ENCODE measurements at places on chromosomes 2 and 18.

DNA sequence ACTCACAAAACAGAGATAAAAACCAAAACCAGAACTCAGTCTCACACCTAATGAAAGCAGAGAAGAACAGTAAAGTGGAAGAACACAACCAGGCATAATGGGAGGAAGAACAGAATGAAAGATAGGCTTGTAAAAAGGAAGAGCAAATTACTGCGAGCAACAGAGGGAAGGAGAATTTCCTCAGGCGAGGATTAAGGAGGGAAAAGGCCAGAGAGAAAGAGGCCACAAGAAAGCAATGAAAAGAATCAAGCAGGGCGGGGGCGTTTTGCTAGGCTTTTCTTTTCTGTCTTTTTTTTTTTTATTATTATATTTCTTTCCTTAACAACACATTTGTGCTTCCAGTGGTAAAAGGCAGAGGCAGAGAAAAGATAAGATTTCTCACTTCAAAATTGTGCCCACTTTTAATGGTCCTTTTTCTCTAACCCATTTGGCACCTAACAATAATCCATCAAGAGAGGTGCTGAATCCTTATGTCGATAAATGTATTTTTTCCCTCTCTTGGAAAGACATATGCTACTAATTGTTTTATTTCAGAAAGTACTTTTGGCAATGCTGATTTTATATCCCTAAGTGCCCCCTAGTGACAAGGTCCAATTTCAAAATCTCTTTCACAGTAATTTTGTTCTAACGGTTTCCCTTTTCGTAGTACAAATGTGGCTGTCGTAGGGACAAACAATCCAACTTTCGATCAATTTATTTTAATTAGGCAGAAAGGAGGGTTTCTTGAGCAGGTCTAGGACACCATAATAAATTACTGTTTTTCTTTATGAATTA is 138.7 kb upstream of the AQP4 start:
- peak; percentile 1 for DNase-seq

GRCh38 chr2:220300806-220301205 is 673.4 kb downstream of the SLC4A3 start:
- DNase-seq, result no peak

- no peak for DNase-seq
Observed at GRCh38 chr2:197672371-197672893, 3.0 kb downstream of the RFTN2 start.

- no peak for DNase-seq
Observed at GRCh38 chr2:163475815-163476214, 260.0 kb downstream of the FIGN start.

- DNase-seq, result no peak
Observed at GRCh38 chr2:104787298-104788065, 66.4 kb upstream of the POU3F3 start.

- no peak for DNase-seq
Observed at GRCh38 chr2:102356741-102357140, 1.1 kb downstream of the IL18R1 start.

DNA sequence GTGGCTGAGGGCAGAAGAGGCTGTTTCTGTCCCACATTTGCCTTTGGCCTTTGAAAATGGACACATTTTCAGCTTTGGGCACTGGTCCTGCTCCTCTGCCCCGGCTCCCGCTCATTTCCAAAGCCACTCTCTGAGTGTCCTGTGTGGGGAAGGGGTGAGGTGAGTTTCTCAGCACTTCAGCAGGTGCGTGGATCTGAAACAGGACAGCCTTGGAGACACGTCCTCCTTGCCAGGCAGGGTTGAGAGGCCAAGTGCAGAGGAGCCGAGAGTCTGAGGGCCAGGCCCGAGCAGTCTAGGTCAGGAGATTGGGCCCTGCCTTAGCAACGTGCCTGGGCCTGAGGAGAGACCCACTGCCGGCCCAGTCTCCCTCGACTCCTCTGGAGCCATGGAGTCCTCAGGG is 21.9 kb upstream of the ALPI start:
- no peak for DNase-seq

- DNase-seq, result no peak
Observed at GRCh38 chr2:188119112-188119838, 172.4 kb upstream of the GULP1 start.

DNA sequence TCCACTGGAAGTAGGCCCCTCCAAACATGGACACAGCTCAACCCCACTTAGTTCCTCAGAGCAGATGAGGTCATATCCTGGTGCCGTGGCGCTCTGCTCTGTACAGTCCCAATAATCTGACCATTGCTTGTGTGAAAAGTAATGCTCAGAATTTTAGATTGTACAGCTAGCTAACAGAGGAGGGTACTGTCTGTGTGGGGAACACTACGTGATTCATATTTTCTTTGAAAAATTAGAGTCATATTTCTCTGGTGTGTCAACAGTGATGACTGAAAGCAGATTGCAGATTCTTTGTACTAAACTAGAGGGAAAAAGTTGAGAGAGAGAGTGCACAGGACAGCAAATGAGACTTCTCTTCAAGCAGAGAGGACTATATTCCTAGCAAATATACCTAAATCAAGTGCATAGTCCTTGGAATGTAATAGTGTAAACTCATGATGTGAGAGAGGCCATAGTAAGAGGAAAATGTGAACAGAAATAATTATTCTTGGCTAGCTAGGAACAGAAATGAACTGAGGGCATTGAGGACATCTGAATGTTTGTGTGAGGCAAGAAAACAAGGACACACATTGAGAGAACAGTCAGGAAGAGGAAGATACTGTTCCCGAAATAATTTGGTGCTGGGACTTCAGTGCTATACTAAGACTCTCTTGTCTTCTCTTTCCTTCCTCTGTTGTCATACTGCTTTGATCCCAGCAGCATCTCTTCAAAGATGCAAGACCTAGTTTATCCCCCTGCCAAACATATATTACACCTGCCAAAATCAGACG is 157.0 kb upstream of the RND3 start:
- no peak for DNase-seq

GRCh38 chr2:147937744-147938349 is 82.7 kb downstream of the ORC4 start:
- peak; percentile 54 for DNase-seq

- DNase-seq, result no peak
Observed at GRCh38 chr2:132503701-132504100, 87.1 kb downstream of the GPR39 start.

DNA sequence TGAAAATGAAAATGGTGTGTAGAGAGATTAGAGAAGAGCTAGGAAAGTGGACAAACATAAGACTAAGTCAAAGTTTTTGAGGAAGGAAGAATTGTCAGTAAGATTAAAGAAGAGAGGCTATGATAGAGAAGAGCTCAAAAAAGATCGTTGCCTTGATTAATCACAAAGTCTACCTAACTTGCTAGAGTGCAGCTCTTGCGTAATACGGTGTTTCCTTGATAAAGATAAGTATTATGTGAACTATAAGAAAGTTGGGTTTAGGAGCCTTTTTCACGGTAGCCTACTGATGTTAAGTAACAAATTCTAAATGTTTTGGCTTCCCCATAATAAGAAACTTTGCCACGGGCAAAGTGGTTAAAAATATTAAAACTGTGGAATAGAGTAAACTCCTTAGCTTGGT is 226.4 kb upstream of the NRXN1 start:
- DNase-seq, result no peak

DNA sequence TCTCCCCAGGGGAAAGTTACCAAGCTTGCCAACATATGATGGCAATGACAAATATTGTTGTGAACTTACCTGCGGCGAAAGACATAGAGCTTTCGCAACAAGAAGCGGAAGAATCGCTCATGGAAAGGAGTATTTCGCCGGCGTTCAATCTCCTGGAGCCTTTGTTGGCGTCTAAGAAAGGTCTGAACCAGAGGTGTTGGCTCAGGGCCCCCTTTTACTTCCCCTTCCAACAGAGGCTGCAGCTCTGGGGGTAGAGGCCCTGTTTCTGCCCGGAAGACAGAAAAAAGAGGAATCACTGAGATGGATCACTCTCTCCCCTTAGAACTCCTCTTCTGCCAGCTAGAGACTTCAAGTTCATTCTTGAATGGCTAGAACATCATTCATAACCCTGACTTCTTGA is 10.8 kb downstream of the GGCX start:
- peak; percentile 49 for DNase-seq

GRCh38 chr2:55782528-55783173 is 89.0 kb upstream of the PNPT1 start:
- DNase-seq, result no peak

DNA sequence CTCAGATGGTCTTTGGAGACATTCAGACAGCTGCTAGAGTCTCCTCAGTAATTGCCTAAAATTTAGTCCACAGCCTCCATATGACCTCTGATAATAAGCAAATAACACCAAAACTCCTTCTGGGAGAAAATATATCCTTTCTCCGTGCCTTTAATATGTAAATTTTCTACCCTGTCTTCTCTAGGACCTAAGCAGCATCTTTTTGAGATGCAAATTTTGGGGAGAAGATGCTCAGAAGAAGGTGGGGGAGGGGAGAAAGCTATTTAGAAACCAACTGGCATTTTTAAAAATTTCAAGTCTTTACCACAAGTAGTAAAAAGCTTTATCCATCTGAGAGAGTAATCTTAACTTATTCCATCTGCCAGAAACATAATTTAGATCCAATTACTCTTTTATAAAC is 120.4 kb upstream of the MSH6 start:
- no peak for DNase-seq

- DNase-seq, result peak; percentile 14
Observed at GRCh38 chr2:224442071-224442967, 40.4 kb upstream of the FAM124B start.

GRCh38 chr2:26769089-26769761 is 5.1 kb downstream of the SLC35F6 start:
- peak; percentile 96 for DNase-seq

GRCh38 chr2:212484563-212485080 is 54.0 kb downstream of the ERBB4 start:
- DNase-seq, result no peak

DNA sequence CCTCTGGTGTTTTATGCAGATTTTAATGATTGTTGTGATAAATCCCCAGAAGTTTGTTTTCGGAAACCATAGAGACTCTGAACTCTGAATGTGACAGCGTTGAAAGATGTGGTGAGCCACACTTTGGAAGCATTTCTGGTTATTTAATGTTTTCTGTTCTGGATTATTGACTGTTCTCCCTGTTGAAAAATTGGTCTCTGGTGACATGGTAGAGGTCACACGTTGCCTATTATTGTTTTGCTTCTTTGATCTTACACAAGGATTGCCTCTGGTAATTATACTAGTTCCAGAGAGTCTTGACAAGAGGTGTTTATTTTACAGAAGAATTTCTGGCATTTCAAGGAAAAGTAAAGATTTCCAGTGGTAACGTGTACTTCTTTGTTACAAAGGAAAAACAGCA is 127.1 kb downstream of the GREB1L start:
- no peak for DNase-seq

- DNase-seq, result no peak
Observed at GRCh38 chr2:119473621-119474370, 42.1 kb downstream of the TMEM37 start.

GRCh38 chr2:198137733-198138132 is 333.3 kb downstream of the PLCL1 start:
- DNase-seq, result no peak

DNA sequence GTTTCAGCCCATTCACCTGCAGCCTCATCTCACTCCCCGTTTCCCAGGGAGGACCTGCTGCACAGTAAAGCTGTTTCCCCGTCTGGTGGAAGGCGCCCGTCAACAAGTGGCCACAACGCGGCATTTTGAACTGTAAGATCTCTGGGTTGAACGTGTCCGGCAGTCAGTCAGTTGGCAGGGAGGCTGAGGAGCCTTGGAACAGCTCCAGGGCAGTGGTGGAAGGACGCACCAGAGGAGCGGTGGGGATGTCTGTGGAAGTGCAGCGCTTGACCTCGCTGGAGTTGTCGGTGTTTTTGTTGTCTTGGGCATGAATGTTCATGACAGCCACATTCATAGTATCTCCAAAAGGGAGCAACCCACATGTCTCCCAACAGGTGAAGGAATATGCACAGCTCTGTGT is 31.4 kb upstream of the MBP start:
- no peak for DNase-seq

DNA sequence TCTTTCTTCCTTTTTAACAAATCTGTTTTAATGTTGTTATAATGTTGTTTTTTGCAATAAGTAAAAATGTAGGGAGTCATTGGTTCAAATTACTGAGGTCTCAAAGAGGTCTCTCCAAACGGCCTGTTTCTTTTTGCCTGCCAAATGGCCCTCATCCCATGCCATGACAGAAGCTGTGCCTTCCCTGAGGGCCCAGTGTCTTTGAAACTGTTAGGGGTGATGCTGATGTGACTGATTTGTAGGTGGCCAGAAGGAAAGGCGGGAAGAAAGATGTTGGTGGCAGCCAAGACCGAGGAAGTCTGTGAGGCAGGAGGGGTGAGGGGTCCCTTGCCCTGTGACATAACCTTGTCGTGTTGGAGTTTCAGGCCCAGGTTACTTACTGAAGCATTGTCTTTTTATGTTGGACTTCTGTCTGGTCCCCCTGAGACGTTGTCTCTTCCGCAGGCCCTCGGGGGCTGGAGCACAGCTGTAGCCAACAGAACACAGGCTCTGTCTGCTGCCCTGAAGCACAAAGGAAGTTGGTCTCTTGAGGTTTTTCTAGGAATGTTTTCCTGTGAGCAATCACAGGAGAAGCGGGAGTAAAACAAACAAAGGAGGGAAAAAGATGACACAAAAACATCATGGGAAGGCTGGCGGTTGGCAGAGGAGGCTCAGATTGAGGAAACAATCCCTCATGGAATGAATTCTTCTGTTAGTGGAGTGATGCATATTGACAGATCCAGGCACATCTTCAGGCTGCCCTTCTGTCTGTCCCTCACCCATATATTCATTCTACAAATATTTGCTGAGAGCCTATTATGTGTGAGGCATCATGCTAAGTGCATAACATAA is 4.9 kb upstream of the ST3GAL5 start:
- no peak for DNase-seq

- DNase-seq, result no peak
Observed at GRCh38 chr2:145569108-145569507, 1049.2 kb upstream of the ZEB2 start.

- DNase-seq, result no peak
Observed at GRCh38 chr2:197850882-197851450, 46.6 kb downstream of the PLCL1 start.

GRCh38 chr2:197324801-197325200 is 14.2 kb upstream of the ANKRD44 start:
- no peak for DNase-seq

GRCh38 chr18:62558015-62558663 is 35.3 kb downstream of the ZCCHC2 start:
- no peak for DNase-seq

- no peak for DNase-seq
Observed at GRCh38 chr2:46471-47345, at the start of gene FAM110C. FAM110C (minus strand) TSS chr2:46505; CDS start chr2:46385, 120 bp downstream.

GRCh38 chr18:59270689-59271257 is 2.5 kb downstream of the RAX start:
- no peak for DNase-seq

- peak; percentile 7 for DNase-seq
Observed at GRCh38 chr2:30584116-30584515, 137.1 kb downstream of the LCLAT1 start.

- no peak for DNase-seq
Observed at GRCh38 chr2:237180187-237180586, 94.5 kb downstream of the COPS8 start.

GRCh38 chr2:227406177-227407031 is 18.7 kb upstream of the SCYGR1 start:
- DNase-seq, result peak; percentile 59

- no peak for DNase-seq
Observed at GRCh38 chr18:48904091-48904490, 46.7 kb downstream of the SMAD7 start.

- DNase-seq, result no peak
Observed at GRCh38 chr2:84481702-84482101, 22.6 kb upstream of the SUCLG1 start.

Data from suppressor macrophage treated with lipopolysaccharide for 4 hours (primary cell).